Left kidney (tissue), 8 donors: ENCODE measurements at places on chromosomes 2 and 18. TPM values are rescaled to one million over a fixed set of nuclear protein-coding genes. Genes with fewer than 3 reads are reported as not detected.

DNA sequence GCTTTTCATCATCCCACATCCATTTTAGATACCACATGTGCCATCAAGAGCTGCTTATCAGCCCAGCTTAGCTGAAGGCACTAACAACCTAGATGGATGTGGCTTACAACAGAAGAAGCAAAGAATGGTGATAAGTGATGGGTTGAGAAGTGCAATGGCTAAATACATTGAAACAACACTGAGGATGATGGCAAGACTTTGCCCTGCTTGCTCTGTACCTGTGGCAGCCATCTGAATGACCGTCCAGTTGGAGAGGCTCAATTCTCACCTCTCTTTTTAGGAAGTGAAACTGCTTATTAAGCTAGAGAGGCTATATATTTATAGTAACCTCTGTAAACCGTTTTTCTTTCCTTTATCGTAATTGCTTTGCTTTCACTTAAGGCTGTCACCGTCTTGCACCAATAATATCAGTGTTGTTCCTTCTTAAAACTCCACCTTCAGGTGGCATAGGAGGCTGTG is 5.7 kb downstream of the GPATCH11 start:
- DNase-seq = no peak

- DNase-seq = no peak
Observed at GRCh38 chr18:58307441-58307840, 263.4 kb downstream of the NEDD4L start.

- DNase-seq = no peak
Observed at GRCh38 chr18:52333860-52334259, 6.1 kb upstream of the DCC start.

- DNase-seq = no peak
Observed at GRCh38 chr2:7057865-7058400, 140.7 kb downstream of the RNF144A start.

DNA sequence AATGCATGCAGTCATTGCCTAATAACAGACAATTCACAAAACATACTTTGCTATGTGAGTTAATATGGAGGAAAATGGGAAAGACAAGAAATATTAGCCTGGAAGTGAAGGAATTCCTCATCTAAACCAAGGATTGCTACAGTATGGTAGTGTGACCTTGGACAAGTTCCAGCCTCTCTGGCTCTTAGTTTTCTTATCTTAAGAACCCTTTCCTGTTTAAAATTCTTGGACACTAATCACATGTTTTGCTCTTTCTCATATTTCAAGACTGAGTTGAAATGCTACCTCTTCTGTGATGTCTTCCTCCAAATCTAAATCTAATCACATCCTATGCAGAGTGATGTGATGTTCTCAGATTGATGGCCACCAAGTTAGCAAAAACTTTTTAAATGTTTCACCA is 20.8 kb upstream of the ADAM23 start:
- DNase-seq = no peak

- DNase-seq = no peak
Observed at GRCh38 chr18:49052891-49053644, 102.3 kb upstream of the SMAD7 start.

GRCh38 chr2:229407170-229407569 is 136.1 kb upstream of the PID1 start:
- no peak for DNase-seq

DNA sequence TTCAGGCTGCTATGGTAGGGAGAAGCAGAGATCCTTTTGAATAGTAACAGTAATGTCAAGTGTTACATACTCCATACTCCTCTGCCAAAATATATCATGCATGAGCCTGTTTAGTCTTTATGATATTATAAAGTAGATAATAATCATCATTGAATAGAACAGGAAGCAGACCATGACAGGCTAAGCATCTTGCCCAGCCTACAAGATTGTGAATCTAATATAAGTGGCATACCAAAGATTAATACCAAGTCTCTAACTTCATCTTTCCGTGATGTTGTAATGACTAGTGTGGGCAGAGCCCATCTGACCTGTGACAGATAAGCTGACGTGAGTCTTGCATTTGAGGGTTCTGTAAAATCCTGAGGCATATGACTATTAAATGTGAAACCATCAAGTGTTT is 13.1 kb downstream of the NDUFB3 start:
- no peak for DNase-seq

- no peak for DNase-seq
Observed at GRCh38 chr2:98793275-98793674, 62.3 kb upstream of the MGAT4A start.

DNA sequence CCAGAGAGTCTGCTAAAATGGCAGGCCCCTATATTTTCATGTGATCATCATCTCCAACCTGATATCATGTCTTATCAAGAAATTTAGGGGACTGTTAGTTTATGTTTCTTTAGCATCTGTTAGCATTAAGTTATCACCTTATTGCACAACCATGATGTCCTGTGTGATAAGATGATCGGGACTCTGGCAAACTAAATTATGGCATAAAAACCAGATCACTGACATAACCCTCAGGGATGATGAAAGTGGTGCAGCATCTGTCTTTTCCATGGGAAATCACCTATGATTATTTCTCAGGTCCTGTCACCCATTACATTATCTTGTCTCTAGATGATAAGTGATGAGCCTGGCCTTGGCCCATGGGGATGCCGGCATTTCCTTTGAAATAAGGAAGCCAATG is 458.6 kb upstream of the DCC start:
- no peak for DNase-seq

DNA sequence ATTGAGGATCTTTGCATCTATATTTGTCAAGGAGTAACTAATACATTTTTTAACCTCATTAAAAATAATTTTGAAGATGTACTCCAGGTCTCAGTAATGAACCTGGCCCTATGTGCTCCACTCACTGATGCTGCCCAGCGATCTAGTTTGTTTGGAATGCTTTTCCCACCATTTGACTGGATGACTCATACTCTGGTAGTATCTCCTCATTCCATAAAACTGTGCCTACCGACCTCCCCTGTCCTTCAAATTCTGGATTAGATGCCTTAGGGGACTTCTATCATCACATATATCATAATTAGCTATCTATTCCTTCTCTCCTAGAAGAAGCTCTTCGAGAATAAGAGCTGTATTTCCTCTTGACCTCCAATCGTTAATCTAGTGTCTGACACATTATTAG is 83.8 kb downstream of the FAM117B start:
- no peak for DNase-seq

DNA sequence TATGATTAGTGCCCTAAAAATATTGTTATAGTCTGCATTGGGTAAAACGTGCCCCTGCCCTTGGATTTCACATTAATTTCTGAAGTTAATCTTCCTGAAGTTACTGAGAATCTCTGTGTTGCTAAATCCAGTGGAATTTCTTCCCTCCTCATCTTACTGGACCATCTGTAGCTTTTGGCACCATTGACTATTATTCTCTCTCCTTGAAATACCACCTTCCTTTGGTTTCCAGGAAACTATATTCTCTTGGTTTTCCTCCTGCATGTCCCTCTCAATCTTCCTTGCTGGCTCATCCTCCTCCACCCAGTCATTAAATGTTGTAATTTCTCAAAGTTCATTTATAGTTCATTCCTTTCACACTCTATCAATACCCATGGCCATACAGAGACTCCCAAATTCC is 110.6 kb upstream of the SLC35G4 start:
- DNase-seq = no peak

DNA sequence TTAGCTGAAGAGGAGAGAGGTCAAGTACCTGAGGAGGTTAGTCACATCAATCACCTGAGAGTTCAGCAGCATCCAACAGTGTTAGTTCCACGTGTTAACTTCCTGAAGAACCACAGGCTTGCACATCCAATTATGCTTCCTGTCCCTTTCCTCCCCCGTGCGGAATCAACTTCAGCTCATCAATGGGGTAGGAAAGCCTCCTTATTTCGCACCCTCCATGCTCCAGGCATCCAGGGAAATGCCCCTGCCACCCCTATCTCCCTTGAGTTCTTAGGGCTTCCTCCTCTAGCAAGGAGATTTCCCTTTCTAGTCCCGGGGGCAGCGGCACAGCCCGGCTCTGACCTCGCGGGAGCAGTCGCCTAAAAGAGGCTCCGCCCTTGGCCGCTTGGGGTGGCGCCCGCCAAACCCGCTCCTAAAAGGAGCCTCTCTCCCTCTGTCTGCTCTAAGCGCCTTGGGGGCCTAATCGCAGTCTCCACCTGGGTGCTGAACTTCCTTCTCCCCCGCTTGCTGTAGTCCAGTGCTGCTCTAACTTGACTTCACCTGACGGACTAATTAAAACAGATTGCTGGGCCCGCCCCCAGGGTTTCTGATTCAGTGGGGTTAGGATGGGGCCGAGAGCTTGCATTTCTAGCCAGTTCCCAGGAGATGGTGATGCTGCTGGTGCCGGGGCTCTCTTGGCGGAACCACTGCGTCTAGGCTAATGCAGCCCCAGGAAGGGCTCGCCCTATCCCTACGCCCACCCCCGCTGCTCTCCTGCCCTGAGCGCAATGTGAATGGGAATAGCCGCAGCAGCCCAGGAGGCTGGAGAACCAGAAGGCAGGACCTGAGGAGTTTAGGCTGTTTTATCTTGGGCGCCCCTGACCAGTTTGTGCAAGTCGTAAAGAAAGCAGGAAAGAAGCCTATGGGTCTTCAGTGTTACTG is 3.4 kb upstream of the TET3 start:
- no peak for DNase-seq

DNA sequence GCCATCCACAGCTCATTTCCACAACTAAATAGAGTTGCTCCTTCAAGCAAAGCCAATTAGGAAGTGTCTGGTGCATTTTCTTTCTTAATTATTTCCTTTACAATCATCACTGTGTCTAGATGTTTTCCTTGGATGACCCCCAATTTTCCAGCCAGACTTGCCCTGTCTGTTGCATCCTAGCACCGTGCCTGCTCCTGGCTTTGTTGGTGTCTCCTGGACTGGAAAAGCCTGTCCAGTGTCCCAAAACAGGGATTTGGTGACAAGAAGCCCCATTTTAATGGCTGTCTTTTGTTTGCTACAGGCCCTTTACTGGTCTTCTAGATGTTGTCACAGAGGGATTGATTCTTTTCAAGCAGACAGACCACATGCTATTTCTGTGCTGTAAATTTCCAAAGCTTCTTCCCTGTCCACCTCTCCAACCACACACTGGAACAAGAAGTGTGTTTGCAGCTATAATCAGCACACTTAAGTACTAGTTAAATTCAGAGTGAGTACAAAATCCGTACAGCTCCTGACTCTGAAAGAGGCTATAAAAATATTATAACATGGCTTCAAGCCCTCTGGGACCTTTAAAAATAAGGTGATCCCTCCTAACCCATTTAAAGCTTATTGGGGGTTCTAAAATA is 38.4 kb downstream of the RNF144A start:
- DNase-seq = no peak

- no peak for DNase-seq
Observed at GRCh38 chr2:14806613-14807012, 174.1 kb downstream of the LRATD1 start.

DNA sequence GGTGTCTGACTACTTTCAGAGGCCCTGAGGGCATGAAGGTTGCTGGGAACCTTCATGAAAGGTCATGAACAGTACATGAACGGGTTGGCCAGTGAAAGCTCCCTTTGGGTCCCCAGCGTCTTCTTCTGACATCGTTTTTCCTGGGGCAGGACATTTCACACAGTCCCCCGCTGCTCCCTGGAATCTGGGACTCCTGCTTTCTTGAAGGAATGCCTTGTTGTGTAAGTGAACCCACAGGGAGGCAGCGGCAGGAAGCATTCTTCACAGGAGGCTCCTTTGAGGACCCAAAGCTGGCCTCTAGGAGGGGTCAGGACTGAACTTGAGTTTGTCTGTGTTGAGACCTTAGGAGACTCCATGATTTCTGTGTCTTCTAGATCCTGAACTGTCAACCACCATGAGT is 144.3 kb downstream of the KCNE4 start:
- no peak for DNase-seq

The CHRND gene
- polyA plus RNA-seq = 0.96 TPM

The SLC4A5 gene
- 3.7 TPM for polyA plus RNA-seq

The GCG gene
- polyA plus RNA-seq = not detected

The BUB1 gene
- 34.9 TPM for polyA plus RNA-seq

The INPP5D gene
- 6.6 TPM for polyA plus RNA-seq

The METAP1D gene
- polyA plus RNA-seq = 25.8 TPM
